A549 treated with CORT108297 at 1 μM for 4 hours (cell line): ENCODE measurements at places on chromosomes 7 and 10. TPM values are rescaled to one million over a fixed set of nuclear protein-coding genes. Genes with fewer than 3 reads are reported as not detected.

LIPK gene
- not detected in 5 replicates for total RNA-seq

RET gene
- total RNA-seq, result 0.50 to 0.98 TPM (median 0.67 TPM) in 5 replicates

PLAC9 gene
- total RNA-seq, result 0.15 TPM in 1 of 5 replicates, not detected in the others

HGF gene
- total RNA-seq, result 0.01 to 0.10 TPM in 2 of 5 replicates, not detected in the others

FAM25C gene
- 0.53 to 3.3 TPM (median 1.4 TPM) in 4 of 5 replicates, not detected in the other for total RNA-seq

CDHR1 gene
- 0.05 to 0.19 TPM (median 0.13 TPM) in 4 of 5 replicates, not detected in the other for total RNA-seq

AKR1C2 gene
- 3,197 to 4,175 TPM (median 3,355 TPM) in 5 replicates for total RNA-seq

CDHR3 gene
- 4.3 to 6.1 TPM (median 4.9 TPM) in 5 replicates for total RNA-seq

ARHGEF5 gene
- total RNA-seq, result 1.8 to 2.2 TPM (median 2.0 TPM) in 5 replicates

TMEM139 gene
- total RNA-seq, result 0.75 to 1.4 TPM (median 1.2 TPM) in 5 replicates

ASAH2 gene
- total RNA-seq, result 0.87 to 4.2 TPM (median 2.7 TPM) in 5 replicates

SKIDA1 gene
- 0.99 to 1.7 TPM (median 1.5 TPM) in 5 replicates for total RNA-seq

ALKBH4 gene
- total RNA-seq, result 8.8 to 12.7 TPM (median 12.3 TPM) in 5 replicates

AGAP5 gene
- 2.1 to 2.9 TPM (median 2.4 TPM) in 5 replicates for total RNA-seq

WDFY4 gene
- total RNA-seq, result 0.02 to 0.05 TPM in 2 of 5 replicates, not detected in the others

PDZD7 gene
- total RNA-seq, result 0.48 to 1.4 TPM (median 0.92 TPM) in 5 replicates

AKR1C4 gene
- total RNA-seq, result 0.22 to 0.42 TPM (median 0.30 TPM) in 5 replicates

PARD3 gene
- 57.0 to 88.0 TPM (median 71.0 TPM) in 5 replicates for total RNA-seq

SPAG6 gene
- total RNA-seq, result not detected in 5 replicates
